ENCODE measurements at places on chromosomes 4 and X.

DNA sequence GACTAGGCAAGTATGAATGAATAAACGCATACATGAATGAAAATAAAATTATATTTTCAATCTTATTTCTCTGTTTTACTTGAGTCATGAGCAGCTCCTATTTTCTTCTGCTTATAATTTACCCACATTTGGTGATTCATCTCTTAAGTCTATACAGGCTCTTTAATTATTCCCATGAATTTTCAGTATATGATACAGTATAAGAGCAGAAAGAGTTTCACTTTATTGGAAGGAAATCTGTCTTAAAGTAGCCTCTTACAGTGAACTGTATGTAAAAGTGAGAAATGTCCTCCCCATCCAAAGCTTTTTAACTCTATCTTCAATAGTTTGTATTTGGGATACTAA is 50.8 kb downstream of the TMEM165 start:
- H3K4me1 ChIP-seq: peaks cover 8% of the 10 kb centered on the region
- no peaks in the 10 kb centered on the region for H3K27me3 ChIP-seq
- peaks cover 21% of the 10 kb centered on the region for H3K36me3 ChIP-seq
- H3K4me3 ChIP-seq: no peak overlapping the region

GRCh38 chrX:40248822-40249221 is 151.1 kb upstream of the BCOR start:
- peaks cover 6% of the 10 kb centered on the region for H3K4me1 ChIP-seq
- H3K27ac ChIP-seq: no peak overlapping the region
- H3K4me3 ChIP-seq: no peak overlapping the region
- peaks cover 3% of the 10 kb centered on the region for H3K27me3 ChIP-seq
- H3K36me3 ChIP-seq: no peaks in the 10 kb centered on the region

DNA sequence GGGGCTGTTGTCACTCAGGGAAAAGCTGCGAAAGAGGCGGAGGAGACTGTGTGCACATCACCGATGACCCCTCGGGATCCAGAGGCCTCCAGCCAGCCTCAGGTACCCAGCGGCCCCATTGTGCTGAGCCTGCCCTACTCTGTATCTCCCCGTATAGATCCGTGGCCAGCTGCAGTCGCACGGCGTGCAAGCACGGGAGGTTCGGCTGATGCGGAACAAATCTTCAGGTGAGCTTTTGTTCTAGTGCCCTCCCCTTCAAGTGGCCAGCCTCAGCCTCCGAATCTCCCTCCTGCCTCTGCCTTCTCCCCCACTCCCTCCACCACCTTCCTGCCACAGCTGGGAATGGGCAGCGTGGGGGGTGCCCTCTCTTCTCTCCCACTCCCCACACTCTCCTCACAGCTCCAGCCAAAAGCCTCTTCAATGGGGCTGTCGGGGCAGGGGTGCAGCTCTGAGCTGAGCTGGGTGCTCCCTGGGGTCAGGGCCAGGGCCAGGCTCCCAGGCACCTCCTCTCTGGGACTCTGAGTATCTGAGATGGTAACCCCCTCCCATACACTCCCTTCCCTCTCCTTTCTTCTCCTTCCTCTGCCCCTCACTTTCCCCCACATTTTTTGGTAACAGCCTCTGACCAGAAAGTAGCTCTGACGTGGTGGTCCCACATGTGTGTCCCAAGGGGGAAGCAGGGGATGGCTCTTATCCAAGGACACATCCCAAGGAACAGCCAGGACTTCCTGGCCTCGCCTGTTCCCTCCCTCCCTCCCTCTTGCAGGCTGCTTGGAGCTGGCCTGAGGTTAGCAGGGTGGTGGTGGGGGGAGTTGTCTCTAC is 20.4 kb upstream of the UBA1 start:
- H3K4me3 ChIP-seq: no peak overlapping the region
- peaks cover 5% of the 10 kb centered on the region for H3K4me1 ChIP-seq
- DNase-seq: no peak
- H3K27ac ChIP-seq: no peak overlapping the region
- H3K27me3 ChIP-seq: no peaks in the 10 kb centered on the region

GRCh38 chr4:173578956-173579355 is 48.9 kb upstream of the HAND2 start:
- no peaks in the 10 kb centered on the region for H3K36me3 ChIP-seq
- H3K27ac ChIP-seq: no peak overlapping the region
- H3K27me3 ChIP-seq: no peaks in the 10 kb centered on the region
- H3K4me3 ChIP-seq: no peak overlapping the region
- no peaks in the 10 kb centered on the region for H3K4me1 ChIP-seq

DNA sequence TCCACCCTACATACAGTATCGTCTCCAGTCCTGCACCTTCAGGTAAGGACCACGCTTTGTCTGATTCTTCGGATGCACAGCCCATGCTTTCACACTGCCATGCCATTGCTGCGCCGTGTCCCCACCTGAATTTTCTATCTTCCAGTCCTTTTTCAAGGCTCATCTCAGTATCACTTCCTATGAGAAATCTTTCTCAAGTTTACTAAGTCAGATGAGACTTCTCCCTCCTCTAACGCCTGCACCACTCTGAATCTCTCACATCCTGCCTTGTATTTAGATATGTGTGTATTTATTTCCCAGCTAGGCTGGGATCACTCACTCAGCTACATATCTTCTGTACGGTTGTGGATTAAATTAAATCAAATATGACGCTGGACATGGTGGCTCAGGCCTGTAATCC is 116.8 kb downstream of the SMIM20 start:
- H3K36me3 ChIP-seq: no peaks in the 10 kb centered on the region
- peaks cover 7% of the 10 kb centered on the region for H3K4me1 ChIP-seq
- no peak overlapping the region for H3K27ac ChIP-seq
- peaks cover 2% of the 10 kb centered on the region for H3K27me3 ChIP-seq
- no peak for DNase-seq

GRCh38 chr4:96317891-96318290 is 478.0 kb downstream of the PDHA2 start:
- H3K27ac ChIP-seq: no peak overlapping the region
- H3K36me3 ChIP-seq: no peaks in the 10 kb centered on the region
- no peak for DNase-seq
- H3K27me3 ChIP-seq: no peaks in the 10 kb centered on the region

DNA sequence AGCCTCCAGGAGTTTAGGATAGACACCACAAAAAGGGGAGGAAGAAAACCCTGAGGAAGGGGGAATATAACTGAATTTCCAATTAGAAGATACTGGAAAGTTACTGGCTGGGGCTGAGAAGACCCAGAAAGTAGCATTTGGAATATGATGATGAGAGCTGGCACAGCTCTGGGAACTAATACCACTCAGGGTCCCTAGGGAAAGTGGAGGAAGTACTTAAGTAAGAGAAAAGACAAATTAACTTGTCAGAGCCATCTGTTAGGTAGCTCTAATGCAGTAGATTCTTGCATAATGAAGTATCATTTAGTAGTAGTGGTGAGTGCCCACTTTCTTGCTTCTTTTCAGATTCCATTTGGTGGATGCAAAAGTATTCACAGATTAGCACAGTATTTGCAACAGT is 90.8 kb upstream of the TSPAN5 start:
- no peaks in the 10 kb centered on the region for H3K36me3 ChIP-seq
- no peak overlapping the region for H3K27ac ChIP-seq
- no peak overlapping the region for H3K4me3 ChIP-seq
- no peak for DNase-seq

DNA sequence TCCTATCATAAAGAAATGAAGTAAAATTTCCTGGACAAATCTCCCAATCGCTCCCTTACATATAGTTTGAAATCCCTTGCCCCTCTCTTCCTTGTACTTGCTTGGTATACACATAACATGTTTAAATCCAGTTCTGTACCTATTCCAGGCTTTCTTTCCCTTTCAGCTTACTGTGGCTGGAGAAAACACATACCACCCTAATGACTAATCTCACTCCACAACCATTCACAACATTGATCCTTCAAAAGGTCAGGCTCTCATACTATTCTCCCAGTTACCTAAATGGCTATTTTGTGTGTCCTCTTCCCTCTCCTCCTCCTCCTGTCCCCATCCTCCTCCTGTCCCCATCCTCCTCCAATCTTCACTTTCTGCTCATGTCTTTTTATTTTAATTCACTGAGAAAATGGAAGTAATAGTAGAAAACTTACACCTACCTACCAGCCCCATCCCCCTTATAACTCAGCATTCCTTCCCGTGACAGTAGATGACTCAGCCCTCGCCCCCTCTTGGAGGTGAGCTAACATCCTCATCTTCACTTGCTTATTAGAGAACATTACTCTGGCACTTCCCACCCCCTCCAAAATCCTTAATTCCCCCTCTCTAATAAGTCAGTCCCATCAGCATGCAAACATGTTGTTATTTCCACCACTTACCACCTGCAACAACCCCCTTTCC is 77.5 kb downstream of the IL15 start:
- H3K4me3 ChIP-seq: no peak overlapping the region
- DNase-seq: no peak
- H3K4me1 ChIP-seq: no peaks in the 10 kb centered on the region
- no peaks in the 10 kb centered on the region for H3K36me3 ChIP-seq
- H3K27me3 ChIP-seq: no peaks in the 10 kb centered on the region

DNA sequence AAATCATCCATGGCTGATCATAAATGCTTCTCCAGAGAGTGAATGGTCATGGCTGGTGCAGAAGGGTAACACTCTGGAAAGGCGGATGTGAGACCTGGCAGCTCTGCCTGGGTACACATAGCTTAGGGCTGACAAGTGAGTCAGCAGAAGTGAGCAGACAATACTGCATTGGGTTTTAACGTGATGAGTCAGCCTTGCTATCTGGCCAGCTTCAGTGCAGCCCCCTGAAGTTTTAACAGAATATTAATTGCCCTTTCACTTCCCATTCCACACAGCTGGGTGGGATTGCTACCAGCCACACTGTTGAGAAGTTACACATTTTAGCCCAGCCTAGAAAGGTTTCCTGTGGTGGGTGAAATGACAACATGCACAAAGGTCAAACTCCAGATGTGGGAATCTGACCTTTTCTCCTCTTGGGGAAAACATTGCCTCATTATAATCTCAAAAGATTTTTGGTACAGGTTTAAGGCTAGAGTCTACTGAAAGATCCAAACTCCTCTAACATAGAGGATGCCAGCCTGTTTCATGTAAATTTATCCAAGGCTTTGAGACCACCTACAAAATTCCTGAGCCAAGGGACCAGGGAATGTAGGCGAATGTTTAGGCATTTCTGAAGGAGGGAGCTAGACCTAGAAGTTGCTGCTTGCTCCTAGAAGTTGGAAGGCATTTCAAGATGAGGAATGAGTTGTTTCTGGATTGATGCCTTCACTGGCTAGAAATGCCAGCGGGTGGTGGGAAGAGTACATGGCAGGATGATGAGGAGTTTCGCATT is 230.3 kb upstream of the PGRMC2 start:
- no peaks in the 10 kb centered on the region for H3K27me3 ChIP-seq
- H3K4me1 ChIP-seq: peaks cover 9% of the 10 kb centered on the region
- H3K36me3 ChIP-seq: peaks cover 8% of the 10 kb centered on the region
- DNase-seq: no peak
- no peak overlapping the region for H3K4me3 ChIP-seq
- no peak overlapping the region for H3K27ac ChIP-seq

- H3K4me1 ChIP-seq: peaks cover 4% of the 10 kb centered on the region
- no peaks in the 10 kb centered on the region for H3K36me3 ChIP-seq
- DNase-seq: no peak
- no peak overlapping the region for H3K4me3 ChIP-seq
- H3K27ac ChIP-seq: no peak overlapping the region
- peaks cover 8% of the 10 kb centered on the region for H3K27me3 ChIP-seq
Observed at GRCh38 chrX:11600578-11600977, 65.1 kb downstream of the ARHGAP6 start.

DNA sequence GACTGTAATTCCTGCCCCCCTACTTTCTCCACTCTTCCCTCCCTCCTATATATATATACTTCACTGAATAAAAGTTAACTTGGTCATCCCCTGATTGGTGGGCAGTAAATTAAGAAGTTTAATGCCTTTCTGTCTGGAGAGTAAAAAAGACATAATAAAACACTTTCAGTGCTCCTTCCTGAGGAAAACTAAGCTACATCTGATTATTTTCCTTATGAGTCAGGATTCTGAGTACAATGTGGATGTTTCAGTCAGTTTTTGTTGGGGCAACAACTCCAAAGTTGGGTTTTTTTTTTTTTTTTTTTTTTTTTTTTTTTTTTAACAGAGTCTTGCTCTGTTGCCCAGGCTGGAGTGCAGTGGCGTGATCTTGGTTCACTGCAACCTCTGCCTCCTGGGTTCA is 22.0 kb upstream of the SUPT20HL2 start:
- peaks cover 5% of the 10 kb centered on the region for H3K27me3 ChIP-seq
- H3K4me3 ChIP-seq: no peak overlapping the region
- H3K4me1 ChIP-seq: no peaks in the 10 kb centered on the region
- no peak overlapping the region for H3K27ac ChIP-seq
- no peaks in the 10 kb centered on the region for H3K36me3 ChIP-seq

DNA sequence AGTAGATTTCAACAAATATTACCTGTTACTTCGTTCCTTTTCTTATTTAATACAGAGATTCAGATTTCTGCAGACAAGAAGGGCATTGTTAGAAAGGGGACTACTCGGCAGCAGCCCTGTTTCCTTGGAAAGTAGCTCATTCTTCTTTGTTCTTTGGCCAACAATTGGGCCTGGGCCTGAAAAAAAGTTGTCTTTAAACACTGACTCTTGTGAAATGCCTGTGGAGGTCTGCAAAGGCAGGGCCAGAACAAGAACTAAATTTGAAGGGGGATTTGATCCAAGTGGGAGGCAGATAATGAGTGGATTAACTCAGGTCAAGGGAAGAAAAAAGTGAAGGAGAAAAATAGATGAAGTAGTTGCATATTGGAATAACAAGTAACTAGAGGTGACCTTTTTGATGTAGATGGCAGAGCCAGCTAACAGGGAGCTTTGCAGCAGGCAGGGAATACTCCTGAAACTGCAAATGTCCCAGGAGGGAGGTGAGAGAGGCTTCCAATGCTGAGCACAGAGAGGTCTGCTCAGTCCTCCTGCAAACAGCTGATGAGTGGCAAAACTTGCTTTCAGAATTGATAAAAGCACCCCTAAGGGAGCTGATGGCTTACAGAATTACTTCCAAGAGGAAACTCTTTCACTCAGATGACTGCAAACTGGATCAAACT is 393.2 kb upstream of the HS3ST1 start:
- no peaks in the 10 kb centered on the region for H3K4me1 ChIP-seq
- H3K4me3 ChIP-seq: no peak overlapping the region
- DNase-seq: no peak
- H3K27me3 ChIP-seq: no peaks in the 10 kb centered on the region
- H3K36me3 ChIP-seq: no peaks in the 10 kb centered on the region
- no peak overlapping the region for H3K27ac ChIP-seq

GRCh38 chrX:12779534-12779933 is 11.7 kb upstream of the PRPS2 start:
- H3K36me3 ChIP-seq: no peaks in the 10 kb centered on the region
- H3K27ac ChIP-seq: no peak overlapping the region
- no peaks in the 10 kb centered on the region for H3K4me1 ChIP-seq
- H3K4me3 ChIP-seq: no peak overlapping the region
- peaks cover 1% of the 10 kb centered on the region for H3K27me3 ChIP-seq
